Activated T-helper 1 cell treated with Interleukin-2 at 50 U/mL for 16 hours (primary cell): ENCODE measurements at places on chromosomes 7 and 10.
A peak's percentile ranks its signal among the peaks of the same experiment; 100 is the strongest.

DNA sequence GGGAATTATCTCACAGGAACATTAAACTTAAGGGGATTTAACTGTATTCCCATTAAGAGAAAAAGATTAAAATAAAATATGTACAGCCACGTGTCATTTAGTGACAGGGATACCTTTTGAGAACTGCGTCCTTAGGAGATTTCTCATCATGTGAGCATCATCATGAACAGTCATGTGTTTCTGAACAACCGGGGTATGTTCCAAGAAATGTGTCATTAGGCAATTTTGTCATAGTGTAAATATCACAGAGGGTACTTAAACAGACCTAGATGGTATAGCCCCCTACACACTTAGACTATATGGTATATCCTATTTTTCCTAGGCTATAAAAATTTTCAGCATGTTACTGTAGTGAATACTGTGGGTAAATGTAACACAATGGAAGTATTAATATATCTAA lies 840.3 kb downstream of the CNTNAP2 start:
- no peak for DNase-seq

- DNase-seq, result no peak
Observed at GRCh38 chr7:36814311-36814710, 90.0 kb upstream of the AOAH start.

DNA sequence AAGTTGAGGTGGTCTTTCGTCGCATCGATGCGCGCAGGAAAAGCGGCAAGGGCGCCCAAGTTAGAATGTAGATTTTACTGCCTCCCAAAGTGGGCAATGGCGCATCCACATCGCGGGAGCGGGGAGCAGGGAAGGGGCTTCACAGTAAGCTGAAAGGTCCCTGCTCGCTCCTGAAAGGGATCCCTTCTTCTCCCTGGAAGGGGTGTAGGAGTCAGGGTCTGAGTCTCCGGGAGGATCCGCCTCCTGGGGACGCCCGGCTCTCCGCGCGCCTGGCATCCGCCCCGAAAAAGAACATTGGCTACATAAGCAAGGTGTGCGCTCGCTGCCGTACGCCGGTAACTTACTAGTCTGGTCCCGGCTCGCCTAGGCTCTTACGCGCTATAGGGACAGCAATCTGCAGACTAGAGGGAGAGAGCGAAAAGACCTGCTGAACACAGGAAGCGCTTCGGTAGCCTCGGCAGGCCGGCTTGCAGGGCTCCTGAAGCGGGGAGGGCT lies 804 bp downstream of the UNC5B start:
- no peak for DNase-seq

DNA sequence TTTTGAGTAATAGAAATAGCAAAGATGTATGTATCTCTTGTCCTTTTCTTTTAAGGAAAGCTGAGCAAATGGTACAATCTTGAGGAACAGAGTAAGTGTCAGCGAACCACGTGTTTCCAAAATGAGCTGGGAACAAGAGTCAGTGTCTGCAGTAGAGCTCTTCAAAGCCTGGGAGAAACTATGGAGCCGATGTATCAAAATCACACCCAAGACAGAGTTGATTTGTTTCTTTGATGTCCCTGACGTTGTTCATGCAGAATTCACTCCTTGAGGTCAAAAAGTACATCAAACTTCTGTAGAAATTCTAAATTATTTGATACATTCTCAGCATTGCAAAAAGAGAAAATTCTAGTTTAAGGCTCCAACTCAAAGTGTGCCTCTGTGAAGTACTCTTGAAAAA lies 216.5 kb downstream of the SKIDA1 start:
- no peak for DNase-seq

- DNase-seq, result no peak
Observed at GRCh38 chr10:109173937-109174336, 749.4 kb downstream of the XPNPEP1 start.

DNA sequence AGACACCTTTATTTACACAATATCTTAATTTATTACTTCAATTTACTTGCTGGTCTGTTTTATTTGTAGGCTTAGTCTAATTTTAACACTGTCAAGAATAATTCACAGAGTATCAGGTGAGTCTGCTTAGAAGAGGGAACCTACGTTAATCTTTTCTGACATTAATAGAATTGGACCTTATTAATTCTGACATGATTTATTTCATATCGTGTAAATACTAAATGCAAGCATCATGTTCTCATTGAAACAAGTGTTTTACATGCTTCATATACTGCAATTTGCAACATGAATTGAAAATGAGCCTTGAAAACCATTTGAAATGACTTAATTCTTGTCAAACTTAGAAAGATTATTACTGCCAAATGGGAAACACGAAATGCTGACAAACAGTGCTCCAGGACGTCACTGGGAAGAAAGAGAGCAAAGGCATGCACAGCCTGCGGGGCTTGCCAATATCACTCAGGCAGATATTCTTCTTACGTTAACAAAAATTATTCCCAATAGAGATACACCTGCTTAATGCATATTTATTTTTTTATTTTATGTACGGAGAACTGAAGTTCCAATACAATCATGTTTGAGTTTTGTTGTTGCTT lies 282.0 kb upstream of the AKR1E2 start:
- no peak for DNase-seq

GRCh38 chr10:77737608-77738007 lies 100.0 kb upstream of the KCNMA1 start:
- DNase-seq, result no peak

GRCh38 chr7:80764132-80764531 lies 125.7 kb downstream of the CD36 start:
- DNase-seq, result no peak

GRCh38 chr7:39644170-39644569 lies 20.8 kb downstream of the RALA start:
- no peak for DNase-seq

DNA sequence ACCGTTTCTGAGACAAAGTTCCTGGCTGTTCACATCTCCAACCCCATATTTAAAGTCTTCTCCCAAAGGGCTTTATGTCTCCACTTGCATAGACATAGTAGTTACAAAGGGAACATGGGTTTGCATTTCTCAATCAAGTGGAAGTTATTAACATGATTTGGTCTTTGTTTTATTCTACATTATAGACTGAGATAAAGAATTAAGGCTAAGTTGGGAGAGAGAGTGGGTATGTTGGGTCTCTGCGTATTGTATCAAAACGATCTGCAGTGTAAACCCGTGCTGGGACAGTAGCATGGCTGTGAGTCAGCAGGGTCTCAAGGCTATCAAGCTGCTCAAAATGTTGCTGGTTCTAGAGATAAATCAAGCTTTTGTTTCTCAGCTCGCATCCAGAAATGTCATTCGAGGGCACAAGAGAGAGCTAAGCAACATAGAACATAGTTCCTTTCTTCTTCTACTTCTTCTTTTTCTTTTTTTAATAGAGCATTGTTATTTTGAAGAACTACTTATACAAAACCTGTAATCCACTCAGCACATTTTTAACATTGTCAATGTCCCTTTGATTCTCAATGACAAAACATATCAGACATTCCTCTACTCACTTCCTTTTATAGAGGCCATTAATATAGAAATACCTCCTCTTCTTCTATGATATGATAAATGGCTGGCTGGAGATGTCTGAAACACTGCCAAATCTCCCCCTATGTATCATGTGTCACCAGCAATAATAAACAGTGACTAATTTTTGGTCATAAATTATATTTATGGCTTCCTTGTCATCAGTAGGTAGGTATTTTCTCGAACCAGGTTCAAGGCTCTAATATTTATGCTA lies 34.5 kb upstream of the RHOBTB1 start:
- no peak for DNase-seq

DNA sequence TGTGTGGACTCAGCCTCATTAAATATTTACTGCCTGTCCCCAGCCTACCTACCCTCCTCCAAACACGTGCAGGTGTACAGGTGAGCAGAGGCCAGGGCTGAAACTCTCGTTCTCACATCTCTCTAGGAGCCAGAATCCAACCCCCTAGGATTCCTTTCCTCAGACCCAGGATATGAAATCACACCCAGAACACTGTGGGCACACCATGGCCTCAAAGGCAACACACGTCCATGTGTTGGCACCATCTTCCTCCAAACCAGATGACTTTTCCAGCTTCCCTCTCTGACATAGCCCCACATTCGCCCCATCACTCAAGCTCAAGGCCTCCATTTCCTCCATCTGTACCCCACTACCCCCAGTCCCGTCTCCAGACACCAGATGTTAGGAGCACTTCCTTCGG lies 51.8 kb upstream of the DUSP5 start:
- no peak for DNase-seq

- DNase-seq, result no peak
Observed at GRCh38 chr10:120825878-120826769, 25.0 kb upstream of the WDR11 start.

GRCh38 chr10:63866075-63866746 lies 345.0 kb downstream of the REEP3 start:
- DNase-seq, result peak; percentile 1

DNA sequence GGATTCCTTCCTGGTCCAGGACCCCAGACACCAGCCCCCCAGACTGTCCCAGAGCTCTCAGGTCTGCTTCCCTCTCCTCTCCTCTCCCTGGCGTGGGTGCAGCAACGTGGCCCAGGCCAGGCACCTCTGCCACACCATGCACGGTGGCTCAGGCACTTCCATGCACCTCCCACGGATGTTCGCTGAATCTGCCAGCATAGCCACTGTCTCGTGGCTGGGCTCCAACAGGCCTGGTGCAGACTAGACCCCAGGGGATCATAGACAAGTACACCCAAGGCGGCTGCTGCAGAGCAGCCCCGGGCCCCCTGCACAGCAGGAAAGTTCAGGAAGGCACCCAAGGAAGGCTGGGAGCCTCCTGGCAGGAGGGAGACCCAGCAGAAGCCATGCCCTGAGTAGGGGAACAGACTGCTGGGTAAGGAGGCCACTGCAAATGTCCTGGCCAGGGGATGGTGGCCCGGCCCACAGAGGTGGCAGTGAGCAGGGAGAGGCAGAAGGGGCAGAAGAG lies 4.4 kb downstream of the RASGEF1A start:
- DNase-seq, result no peak

DNA sequence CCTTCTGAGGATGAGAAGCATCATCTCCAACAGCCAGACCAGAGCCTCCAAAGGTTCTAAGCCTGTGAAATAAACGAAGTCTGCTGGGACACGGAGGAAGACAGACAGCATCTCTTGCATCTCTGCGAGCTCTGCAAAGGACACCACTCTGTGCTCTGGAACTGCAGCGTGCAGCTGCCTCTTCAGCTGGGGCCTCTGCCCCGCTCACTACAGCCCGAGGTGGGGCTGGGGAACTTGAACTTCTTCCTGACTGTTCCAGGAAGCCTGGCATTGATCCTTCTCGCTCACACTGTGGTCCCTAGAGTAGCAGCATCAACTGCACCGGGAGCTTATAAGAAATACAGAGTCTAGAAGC lies 163.3 kb downstream of the USP6NL start:
- DNase-seq, result no peak

DNA sequence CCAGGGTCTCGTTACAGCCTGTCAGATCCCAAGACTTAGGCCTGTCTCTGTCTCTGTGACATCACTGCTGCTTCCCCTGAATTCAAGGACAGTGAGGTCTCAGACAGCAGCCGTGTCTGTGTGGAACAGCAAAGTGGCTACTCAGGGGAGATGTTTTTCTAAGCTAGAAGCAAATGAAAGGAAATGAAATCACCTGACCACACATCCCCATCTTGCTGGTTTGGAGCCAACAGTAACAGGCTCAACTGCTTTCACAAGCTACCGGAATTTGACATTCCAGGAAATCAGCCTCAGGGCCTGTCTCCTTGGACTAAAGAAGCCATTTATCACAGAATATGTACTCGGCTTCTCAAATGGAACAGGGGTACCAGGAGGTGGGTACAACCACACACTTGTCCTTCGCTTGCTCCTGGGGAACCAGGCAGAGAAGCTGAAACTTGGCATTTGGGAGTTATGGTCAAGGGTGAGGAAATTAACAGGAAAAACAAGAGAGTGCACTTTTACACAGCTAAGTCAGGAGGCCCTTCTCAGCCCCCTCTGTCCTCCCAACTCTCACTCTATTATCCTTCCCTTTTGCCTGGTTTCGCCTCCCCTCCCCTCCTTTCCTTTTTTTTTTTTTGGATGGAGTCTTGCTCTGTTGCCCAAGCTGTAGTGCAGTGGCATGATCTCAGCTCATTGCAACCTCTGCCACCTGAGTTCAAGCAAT lies 73.2 kb downstream of the SPDYE5 start:
- no peak for DNase-seq

DNA sequence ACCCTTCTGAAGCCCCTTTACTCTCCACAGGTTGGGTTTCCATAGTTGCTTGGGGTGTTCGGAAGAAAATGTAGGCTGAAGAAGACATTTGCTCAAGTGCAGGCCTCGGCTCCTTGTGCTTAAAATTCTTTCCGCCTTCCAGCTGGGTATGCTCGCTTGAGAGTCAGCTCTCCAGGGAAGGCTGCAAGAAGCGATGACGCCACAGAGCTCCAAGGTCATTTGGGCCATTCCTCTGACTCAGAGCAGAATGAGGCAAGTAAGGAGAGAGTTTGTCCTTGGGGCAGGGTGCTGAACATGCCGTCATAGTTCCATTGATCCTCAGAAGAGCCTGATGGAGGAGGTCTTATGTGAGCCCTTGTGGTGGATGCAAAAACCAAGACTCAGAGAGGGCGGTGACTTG lies 27.4 kb upstream of the HSPA12A start:
- no peak for DNase-seq

DNA sequence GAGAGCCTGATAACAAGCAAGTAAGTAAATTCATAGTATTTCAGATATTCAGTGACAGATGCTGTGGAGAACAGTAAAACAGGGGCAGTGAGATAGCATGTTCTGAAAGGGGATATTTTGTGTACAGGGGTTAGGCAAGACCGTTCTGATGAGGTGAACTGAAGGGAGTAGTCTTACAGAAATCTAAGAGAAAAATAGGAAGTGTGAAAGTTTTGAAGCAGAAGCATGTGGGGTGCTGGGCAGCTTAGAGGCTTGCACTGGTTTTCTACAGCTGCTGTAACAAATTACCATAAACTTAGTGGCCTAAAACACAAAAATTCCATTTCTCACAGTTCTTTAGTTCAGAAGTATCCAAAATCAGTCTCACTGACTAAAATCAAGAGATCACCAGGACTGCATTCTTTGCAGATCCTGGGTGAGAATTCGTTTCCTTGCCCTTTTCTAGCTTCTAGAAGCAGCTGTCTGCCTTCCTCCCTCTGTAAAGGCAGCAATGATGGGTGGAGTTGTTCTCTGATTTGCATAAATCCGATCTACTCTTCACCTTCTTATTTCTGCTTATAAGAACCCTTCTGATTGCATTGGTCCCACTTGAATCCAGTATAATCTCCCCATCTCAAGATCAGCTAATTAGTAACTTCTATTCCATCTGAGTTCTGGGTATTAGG lies 7.5 kb upstream of the KLF14 start:
- DNase-seq, result no peak

- DNase-seq, result no peak
Observed at GRCh38 chr7:95550546-95550945, 45.8 kb downstream of the PDK4 start.

- DNase-seq, result no peak
Observed at GRCh38 chr10:133277277-133277992, 767 bp upstream of the ADAM8 start.

GRCh38 chr7:139666501-139666900 lies 111.3 kb downstream of the HIPK2 start:
- DNase-seq, result no peak

DNA sequence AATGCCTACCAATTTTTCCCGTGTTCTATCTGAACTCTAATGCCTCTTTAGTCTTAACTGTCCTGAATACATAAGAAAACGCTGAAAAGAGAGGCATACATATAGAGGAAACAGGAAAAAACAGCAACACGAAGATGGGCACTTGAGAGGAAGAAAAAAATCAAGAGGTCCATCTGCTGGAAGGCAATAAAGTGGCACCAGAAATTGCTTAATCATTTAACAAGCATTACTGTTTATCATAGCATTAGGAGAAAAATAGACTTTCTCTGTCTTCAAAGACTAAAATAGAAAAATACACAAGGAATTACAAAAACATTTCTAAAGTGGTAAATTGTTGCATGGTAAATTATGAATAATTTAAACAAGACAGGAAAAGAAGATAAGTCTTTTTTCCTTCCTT lies 35.0 kb downstream of the NSUN6 start:
- no peak for DNase-seq
